ENCODE measurements at places on chromosomes 5 and 9. TPM values are rescaled to one million over a fixed set of nuclear protein-coding genes. Genes with fewer than 3 reads are reported as not detected.

MAST4 gene
- 1.1 TPM for total RNA-seq

MYMK gene
- total RNA-seq = not detected

SLC6A19 gene
- total RNA-seq = not detected

CDX1 gene
- total RNA-seq = not detected

PCA3 gene
- not detected for total RNA-seq

CCNH gene
- total RNA-seq = 63.2 TPM

CBY3 gene
- not detected for total RNA-seq

RAD1 gene
- 24.8 TPM for total RNA-seq

SPINK6 gene
- not detected for total RNA-seq

PCDHA9 gene
- total RNA-seq = not detected

FAM221B gene
- not detected for total RNA-seq

TAF11L2 gene
- total RNA-seq = not detected

KCNV2 gene
- not detected for total RNA-seq

BHMT2 gene
- 0.20 TPM for total RNA-seq

GCNT1 gene
- total RNA-seq = 5.8 TPM

ALDOB gene
- total RNA-seq = 1.2 TPM

PFN3 gene
- total RNA-seq = not detected

SUB1 gene
- total RNA-seq = 216 TPM

EIF4E1B gene
- total RNA-seq = 0.07 TPM

GABRA6 gene
- total RNA-seq = not detected

PPP2R2B gene
- total RNA-seq = not detected

PDE6A gene
- not detected for total RNA-seq

OLFML2A gene
- total RNA-seq = 6.3 TPM

PRSS3 gene
- total RNA-seq = 66.3 TPM

ELP1 gene
- 28.8 TPM for total RNA-seq

DOCK2 gene
- total RNA-seq = 0.89 TPM

HSPA9 gene
- total RNA-seq = 486 TPM

Measured in HCT116 (cell line).